Cortex of kidney (tissue), 1 donor: ENCODE measurements at places on chromosomes 1 and 21.

DNA sequence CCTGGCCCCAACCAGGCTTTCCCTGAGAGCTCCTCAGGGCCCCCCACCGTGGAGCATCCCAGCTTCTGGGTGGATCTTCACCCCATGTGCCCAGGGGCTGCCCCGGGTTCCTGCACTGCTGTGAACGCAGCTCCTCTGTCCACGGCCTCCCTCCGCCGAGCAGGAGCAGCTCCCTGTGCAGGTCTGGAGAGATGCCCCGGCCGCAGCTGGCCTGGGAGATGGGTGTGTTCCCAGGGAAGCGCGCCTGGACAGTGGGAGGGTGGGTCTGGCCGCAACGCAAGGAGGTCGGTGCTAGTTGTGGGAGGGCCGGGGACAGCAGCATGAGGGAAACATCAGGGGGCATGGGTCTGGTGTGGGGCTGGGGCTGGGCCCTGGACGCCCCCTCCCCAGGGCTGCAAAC, 71.3 kb downstream of the MORN1 start:
- DNase-seq = no peak

DNA sequence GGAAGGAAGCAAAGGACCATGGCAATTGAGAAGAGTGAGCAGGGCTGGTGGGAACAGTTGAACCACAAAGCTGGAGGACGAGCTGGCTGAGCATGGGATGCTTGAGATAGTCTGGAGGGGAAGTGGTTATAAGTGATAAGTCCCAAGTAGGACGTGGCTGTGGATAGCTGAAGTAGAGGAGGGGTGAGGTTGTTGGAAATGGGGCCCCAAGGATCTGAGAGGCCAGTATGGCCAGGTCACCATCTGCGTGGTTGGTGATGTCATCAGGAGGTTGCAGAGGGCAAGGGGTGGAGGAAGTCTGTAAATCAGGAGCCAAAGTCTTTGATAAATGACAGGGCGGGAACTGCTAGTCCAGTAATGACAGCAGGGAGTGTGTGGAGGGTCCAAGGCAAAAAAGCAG, 11.0 kb upstream of the REN start:
- no peak for DNase-seq

- DNase-seq = no peak
Measured at GRCh38 chr1:2547210-2548067, 8.7 kb upstream of the TNFRSF14 start.

DNA sequence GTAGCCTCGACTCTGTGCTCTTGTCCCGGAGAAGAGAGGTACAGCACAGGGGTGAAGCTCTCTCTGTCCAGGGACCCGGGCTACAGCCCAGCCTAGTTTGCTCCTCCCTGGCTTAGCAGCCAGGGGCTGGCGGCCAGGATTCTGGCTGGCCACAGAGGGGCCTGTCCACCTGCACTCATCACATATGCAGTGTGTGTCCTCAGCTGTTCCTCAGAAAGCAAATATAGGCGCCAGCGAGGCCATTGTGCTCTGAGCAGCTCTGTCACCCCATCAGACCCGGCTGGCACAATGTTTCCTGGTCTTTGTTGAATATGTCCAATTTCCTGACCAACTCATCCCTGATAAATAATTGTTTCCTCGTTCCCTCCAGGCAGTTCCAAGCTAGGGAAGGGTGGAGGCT, 28.5 kb downstream of the KCND3 start:
- DNase-seq = no peak

DNA sequence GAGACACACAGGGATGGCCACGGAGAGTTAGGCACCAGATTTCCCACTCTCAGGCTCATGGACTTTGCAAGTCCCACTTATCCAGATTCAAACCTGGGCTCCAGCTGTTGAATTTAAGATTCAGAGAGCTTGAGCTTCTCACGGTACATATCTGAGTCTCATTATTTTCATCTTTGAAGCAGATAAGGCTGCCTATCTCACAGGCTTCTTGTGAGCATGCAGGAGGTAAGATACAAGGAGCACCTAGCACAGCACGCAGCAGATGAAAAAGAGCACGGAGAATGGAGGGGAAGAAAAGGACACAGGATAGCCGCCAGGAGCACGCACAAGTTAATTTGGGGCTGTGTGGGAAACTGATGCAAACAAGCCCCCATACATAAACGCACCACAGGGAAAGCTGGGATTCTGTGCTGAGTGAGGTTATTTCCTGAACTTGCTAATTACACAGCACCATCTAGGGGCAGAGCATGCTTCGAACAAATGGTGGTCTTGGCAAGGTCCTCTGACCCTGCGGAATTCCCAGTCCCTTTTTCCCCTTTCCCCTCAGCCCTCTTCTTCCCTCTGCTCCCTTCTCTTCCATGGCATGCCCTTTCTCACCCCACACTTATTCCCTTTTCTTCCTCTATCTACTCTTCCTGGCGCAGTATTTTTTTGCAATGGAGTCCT, 134.7 kb upstream of the VANGL1 start:
- DNase-seq = no peak

DNA sequence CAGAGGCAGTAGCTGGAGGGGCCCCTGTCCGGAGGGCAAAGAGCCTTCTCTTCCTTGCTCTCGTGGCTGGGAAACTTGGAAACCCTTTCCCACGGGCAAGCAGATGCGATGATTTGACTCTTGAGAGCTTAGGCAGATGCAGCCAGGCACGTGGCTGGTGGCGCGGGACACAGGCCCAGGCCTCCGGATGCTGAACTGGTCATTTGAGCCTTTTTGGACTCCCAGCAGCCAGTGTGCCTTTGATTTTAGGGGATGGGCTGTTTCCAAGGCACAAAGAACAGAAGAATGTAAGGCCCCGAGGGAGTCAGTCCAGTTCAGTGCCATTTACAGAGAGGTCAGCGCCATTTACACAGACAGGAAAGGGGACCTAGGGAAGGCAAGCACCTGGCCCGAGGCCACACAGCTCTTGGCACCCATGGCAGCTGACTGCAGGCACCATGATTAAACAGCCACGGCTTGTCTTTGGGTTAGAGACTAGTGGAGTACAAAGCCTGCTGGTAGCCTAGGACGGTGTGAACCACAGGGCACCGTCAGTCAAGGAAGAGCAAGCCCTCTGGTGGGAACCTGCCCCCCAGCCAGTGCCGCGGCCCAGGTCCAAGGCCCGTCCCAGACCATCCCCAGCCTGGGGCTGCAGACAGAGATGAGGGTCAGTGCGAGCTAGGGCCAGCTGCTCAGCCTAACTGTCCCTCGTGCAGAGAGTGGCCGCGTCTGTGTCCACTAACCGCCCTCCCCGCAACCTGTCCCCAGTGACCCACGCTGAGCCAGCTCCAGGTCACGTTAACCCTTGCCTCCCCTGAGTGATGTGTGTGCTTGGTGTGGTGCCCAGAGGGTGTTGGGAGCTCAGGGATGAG, 20.4 kb upstream of the CCDC27 start:
- DNase-seq = no peak

DNA sequence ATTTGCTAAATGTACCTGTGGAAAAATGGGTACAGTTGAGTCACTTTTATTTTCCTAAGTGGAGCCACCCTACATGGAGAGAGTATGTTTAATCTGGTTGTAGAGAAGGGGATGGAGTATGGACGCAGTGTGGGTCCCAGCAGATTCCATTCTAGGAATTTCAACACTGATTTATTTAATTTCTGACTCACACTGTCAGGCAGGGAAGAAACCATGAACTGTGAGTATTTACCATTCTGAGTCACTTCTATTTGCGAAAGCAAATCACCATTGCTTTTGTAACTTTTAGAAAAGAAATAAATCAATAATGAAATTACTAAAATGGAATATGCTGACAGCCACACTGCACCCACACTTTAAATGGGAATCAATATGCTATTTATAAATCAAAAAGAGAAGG, 339.0 kb downstream of the DSCAM start:
- DNase-seq = no peak

- DNase-seq = no peak
Measured at GRCh38 chr1:247212627-247213617, 41.1 kb upstream of the ZNF124 start.

DNA sequence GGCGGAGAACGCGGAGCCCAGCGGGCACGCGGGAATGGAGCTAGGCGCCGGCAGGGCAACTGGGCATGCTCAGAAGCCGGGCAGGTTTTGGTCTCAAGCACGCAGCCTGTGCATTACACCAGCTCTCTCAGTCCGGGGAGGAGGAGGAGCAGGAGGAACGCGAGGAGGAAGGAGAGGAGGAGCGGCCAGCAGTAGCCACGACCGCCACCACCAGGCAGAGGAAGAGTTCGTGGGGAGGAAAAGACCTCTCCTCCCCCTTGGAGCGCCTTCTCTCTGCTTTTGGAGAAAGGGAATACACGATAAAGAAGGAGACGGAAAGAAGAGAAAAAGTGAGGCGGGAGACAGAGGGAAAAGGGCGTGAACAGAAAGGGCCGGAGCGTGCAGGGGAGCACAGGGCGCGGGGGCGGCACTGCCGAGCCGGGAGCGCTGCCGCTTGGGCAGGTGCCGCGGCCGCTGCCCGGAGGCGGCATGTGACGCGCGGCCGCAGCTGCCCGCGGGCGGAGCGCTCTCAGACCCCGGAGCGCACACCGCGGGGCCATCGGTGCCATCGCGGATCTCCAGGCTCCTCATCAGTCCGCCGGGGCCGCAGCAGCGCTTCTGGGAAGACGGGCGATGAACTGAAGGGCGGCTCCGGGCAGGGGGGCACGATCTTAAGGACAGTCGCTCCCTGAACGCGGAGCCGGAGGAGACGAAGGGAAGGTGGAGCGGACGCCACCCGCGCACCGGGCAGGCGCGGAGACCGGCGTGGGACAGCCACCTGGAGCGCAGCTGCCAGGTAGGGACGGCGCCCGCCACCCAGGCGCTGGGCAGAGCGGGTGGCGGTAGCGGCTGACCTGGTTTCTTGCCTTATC, at the start of gene CHRM3:
Gene CHRM3 (plus strand): TSS at position 116 of the 851 bp plus-strand sequence. CDS start 520,884 bp downstream, outside the sequence.
- no peak for DNase-seq

DNA sequence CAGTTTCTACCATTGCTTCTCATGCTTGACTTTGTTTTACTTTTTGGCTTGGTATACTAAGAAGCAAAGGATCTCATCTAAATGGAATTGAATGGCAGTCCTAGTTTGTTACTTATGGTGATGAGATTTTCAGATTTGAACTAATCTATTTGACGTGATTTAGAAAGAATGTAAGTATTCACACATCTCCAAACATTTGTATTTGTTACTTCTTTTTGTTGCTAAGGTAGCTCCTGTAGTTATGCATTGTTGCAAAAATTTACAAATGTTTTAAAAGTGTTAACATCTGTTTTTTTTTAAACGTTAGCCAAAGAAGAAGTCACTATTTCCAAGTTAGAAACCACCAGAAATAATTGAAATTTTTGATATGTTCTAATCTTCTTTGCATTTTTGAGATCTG, 222.5 kb downstream of the RPS6KC1 start:
- DNase-seq = no peak

GRCh38 chr21:45386336-45386727, 18.6 kb upstream of the COL18A1 start:
- no peak for DNase-seq

DNA sequence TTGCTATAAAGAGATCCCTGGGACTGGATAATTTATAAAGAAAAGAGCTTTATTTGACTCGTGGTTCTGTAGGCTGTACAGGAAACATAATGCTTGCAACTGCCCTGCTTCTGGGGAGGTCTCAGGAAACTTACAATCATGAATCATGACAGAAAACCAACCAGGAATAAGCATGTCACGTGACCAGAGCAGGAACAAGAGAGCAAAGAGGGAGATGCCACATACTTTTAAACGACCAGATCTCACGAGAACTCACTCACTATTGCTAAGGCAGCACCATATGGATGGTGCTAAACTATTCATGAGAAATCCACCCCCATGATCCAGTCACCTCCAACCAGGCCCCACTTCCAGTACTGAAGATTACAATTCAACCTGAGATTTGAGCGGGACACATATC, 49.8 kb upstream of the RCC1 start:
- DNase-seq = no peak

DNA sequence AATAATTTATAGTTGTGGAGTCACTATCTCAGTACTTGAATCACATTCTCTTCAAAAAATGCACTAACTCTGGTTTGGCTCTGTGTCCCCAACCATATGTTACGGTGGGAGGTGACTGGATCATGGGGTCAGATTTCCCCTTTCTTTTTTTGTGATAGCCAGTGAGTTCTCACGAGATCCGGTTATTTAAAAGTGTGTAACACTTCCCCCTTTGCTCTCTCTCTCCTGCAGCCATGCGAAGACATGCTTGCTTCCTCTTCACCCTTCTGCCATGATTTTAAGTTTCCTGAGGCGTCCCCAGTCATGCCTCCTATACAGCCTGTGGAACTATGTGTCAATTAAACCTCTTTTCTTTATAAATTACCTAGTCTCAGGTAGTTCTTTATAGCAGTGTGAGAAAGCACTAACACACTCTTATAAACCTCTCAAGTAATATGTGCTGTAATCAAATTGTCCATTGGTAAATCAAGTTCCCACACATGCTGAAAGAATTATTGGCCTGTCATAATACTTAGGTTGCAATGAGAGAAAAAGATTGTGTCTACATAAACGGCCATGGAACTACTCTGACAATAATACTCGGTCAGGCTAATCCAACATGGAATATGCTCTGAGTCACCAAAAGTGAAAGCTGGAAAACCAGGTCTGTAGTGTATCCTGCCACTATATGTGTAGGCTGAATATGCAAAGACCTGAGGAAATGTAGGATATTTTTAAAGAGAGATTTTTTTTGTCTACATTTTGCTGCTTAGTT, 107.5 kb downstream of the SLC44A5 start:
- no peak for DNase-seq

GRCh38 chr21:45990741-45991605, 9.4 kb downstream of the COL6A1 start:
- no peak for DNase-seq

DNA sequence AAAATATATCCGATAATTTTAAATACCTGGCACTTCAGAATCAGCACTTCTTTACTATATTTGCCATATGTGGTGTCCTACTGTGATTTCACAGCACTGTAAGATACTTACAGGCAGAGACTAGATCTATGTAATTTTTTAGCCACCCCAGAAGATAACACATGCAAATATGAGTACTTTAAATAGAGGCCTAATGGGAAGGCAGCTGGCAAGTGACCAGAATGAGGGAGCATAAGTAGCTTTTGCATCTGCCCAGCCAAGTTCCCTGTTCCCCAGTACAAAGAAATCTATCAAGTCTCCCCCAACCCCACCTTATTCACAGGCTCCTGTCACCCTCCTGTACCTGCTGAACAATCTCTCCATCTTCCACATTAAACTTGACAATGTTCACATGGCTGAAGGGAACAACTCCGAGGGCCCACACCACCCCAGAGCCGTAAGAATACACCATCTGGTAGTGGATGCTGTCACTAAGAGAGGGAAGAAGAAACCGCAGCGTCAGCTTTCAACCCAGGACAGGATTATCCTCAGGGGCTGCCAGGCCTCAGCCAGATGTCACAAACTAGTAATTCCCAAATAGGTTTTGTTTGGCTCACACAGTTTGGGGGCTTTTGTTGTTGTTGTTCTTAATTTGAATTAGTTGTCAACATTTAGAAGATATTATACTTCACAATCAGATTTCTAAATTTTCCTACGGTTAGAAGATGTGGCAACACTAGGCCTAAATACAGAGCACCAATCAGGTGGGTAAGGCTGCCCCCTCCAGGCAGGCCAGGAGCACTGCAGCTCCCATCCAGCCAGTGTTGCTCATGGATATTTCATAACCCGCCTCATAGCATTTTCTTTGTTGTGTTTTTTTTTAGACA, 10.4 kb downstream of the EMC1 start:
- no peak for DNase-seq
